ENCODE measurements at places on chromosomes 7 and 10.

DNA sequence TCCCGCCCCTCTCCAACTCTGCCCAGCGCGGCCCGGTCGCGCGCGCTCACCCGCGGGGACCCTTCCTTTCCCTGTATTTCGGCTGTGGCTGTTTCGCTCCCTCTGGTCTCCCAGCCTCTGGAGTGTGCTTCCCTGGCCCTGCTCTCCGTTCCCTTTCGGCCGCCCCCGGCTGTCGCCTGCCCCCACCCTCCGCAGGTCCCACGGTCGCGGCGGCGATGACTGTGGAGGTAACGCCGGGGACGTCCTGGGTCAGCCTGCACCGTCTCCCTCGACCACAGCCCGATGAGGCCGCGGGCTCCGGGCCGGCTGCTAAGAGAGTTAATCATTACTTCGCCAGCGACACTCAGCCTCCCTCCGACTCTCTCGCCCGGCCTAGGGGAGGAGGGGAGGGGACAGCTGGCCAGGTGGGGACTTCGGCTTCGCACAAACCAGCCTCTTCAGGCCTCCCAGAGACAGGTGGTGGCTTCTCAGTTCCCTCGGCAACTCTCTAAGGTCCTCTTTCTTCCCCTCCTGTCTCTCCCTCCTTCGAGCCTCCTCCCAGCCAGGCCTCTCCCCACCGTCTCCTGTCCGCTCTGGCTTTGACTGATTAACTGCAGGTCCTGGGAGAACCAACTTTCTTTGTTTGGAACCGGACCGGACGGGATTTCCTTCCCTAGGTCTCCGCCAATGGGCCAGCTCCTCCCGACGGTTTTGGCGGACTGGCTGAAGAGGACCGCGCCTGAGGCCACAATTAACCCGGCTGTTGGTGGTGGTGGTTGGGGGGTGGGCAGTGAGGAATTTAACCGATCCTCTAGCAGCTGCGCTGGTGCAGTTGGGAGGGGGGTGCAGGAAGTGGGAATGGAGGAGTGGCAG lies 5.6 kb upstream of the PAX2 start:
- no peak for DNase-seq

DNA sequence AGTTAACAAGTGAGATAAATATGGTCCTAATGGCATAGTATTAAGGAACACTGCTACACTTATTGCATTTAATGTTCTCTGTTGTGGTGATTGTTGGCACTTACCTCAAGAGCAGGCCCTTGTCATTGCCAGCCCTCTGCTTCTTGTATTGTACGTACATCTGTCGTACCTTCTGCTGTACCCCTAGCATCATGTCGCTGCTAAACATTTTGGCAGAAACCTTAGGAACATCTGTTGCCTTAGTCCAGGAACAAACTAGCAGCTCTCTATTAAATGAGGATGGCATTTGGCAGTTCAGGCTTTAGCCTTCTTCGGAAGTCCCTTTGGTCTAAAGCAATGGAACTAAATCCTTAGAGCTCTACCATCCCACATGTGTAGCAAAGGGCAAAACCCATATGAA lies 47.6 kb downstream of the PRKG1 start:
- no peak for DNase-seq

DNA sequence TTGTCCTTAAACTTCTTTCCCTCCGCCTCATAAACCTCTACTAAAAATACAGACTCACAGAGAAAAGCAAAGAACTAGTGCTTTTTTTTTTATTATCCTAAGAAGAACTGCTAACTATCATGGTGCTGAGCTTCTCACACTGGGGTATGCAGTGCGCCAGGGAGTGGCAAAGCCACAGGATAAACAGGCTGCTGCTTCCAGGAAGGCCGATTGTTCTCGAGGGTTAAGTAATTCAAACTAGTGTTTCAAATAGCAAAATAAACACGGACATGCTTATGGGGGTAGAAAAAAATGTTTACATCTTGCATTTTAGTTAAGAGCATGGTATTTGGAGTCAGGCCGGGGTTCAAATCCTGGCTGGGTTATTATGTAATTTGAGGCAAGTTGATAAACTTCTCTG lies 157.0 kb downstream of the TAX1BP1 start:
- no peak for DNase-seq

GRCh38 chr7:122380992-122381391 lies 76.4 kb upstream of the FEZF1 start:
- no peak for DNase-seq

Measured in activated effector memory CD4-positive, alpha-beta T cell treated with anti-CD3 and anti-CD28 coated beads, Interleukin-2, amount 50 U/mL, for 16 hours (primary cell).